A549 (cell line): ENCODE measurements at places on chromosomes 6 and 20. TPM values are rescaled to one million over a fixed set of nuclear protein-coding genes. Genes with fewer than 3 reads are reported as not detected.

The ZBTB12 gene
- polyA plus RNA-seq: 8.4 to 10.1 TPM (median 10.0 TPM) in 3 replicates

DNA sequence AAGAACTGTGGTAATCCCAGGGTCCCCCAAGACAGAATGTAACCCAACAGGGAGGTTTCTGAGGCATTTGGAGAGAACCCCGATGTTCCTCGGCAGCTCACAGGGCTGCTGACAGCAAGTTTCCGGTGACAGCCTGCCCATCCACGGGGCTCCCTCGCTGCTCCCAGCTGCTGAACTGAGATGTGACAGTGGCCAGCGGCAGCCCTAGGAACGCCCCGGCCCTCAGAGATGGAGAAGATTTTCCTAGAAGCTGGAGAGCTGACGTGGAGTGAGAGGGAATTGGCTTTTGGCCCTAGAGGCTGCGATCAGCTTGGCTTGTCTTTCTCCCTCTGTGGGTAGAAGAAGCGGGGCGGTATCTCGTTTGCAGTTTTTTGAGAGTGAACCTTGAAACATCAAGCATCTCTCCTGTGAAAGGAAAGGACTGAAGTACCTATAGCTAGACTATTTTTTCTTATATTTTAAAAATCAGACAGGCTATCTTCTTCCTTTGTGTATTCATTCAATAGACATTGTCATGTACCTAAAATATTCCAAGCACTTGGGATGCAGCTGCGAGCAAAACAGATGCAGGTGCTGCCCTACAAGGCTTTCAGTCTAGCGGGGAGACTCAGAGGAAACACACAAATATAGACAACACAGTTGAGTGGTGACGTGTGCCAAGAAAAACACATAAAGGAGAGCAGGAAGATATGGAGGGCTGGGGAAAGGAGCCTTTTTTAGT lies 28.4 kb upstream of the NFATC2 start:
- no peak for DNase-seq

The LPA gene
- polyA plus RNA-seq: not detected in 3 replicates

- no peak for DNase-seq
Observed at GRCh38 chr6:82185948-82186535, 61.5 kb downstream of the IBTK start.

GRCh38 chr6:94894300-94894699 lies 683.0 kb upstream of the MANEA start:
- no peak for DNase-seq

DNA sequence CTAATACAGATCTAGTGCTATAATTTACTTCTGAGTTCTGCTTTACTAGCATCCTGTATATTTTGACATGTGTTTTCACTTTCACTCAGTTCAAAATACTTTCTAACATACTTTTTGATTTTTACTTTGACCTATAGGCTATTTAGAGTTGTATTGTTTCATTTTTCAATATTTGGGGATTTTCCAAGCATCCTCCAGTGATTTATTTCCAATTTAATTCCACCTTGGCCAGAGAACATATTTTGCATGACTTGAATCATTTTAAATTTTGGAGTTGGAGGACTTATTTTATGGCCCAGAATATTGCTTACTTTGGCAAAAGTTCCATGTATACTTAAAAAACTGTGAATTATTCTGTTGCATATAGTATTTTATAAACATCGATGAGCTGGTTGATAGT lies 1215.6 kb upstream of the MAP3K7 start:
- DNase-seq: no peak

- DNase-seq: no peak
Observed at GRCh38 chr20:45049904-45050471, 50.9 kb downstream of the KCNS1 start.
